ENCODE measurements at places on chromosomes 6 and 20. TPM values are rescaled to one million over a fixed set of nuclear protein-coding genes. Genes with fewer than 3 reads are reported as not detected.

LGSN gene
- not detected for total RNA-seq

NNAT gene
- 372 TPM for total RNA-seq

FAM209B gene
- total RNA-seq: 0.13 TPM

BPI gene
- total RNA-seq: 0.40 TPM

FOXS1 gene
- total RNA-seq: 6.0 TPM

SLC13A3 gene
- 2.7 TPM for total RNA-seq

PLAGL2 gene
- total RNA-seq: 3.3 TPM

OR2B6 gene
- total RNA-seq: 0.09 TPM

SNPH gene
- total RNA-seq: 3.9 TPM
